Hippocampal formation (tissue), 2 donors: ENCODE measurements at places on chromosomes 3 and 15.

- peak; percentile 30 for DNase-seq
These were observed 1.3 kb downstream of the ZNF710 start for GRCh38 chr15:90002428-90002844.

GRCh38 chr3:46337911-46338310 lies 16.0 kb upstream of the CCR2 start:
- no peak for DNase-seq

DNA sequence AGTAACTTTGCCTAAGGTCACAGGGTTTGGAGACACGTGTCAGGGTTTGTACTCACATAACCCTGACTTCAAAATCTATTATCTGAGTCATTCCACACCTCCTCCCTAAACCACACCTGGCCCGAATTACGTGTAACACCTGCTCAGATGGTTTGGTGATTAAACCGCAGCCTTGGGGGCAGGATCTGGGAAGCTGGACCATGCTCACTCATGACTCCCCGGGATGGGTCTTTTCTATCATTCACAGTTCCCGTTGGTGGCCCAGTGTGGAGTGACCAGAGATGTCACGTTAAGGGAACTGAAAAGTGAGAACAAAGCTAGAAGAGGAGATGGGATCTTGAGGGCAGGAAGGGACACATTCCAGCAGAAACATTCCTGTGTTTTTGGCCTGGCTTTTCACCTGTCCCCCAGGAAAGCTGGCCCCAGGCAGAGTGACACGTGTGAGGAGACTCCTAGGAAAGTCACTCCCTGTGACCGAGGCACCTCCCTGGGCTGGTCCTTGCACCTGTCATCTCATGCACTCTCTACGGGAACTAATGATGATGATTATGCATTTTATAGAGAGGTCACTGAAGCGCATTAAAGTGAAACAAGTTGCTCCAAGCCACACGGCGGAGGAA lies 75.4 kb upstream of the POMGNT2 start:
- DNase-seq = no peak

- no peak for DNase-seq
These were observed 102.4 kb downstream of the ETFA start for GRCh38 chr15:76208786-76209424.

GRCh38 chr15:27741226-27741860 lies 357.8 kb downstream of the OCA2 start:
- no peak for DNase-seq

DNA sequence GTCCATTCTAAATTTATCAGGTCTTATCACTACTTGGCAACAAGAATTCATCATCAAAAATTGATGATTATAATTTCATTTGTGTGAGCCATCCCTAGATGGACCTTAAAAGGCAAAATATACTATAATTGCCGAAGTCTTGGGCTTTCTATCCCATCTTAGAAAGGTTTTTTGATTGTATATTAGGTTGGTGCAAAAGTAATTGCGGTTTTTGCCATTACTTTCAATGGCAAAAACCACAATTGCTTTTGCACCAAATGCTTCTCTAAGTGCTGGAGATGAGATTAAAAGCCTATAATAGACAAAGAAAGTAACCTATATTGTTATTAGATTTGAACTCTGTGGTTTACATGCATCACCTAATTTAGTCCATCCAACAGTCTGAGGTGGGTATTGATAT lies 612.9 kb downstream of the ZNF385D start:
- no peak for DNase-seq

DNA sequence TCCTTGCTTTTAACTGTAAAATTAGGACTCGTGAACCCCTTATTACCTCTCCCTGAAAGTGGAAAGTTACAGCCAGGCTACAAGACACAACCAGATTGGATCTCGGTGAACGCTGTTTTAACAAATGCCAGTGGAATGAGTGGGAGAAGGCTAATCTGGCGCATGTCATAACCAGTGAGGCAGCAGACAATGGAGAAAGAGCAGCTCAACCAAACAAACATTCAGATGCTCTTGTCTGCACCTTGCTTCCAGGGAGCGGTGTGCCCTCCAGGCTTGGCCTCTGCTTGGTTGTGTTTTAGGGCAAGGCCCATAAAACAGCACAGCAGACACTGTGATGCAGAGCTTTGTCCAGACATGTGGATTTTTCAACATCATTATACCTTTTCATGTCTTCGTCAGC lies 45.9 kb upstream of the ATP1B3 start:
- DNase-seq = no peak

DNA sequence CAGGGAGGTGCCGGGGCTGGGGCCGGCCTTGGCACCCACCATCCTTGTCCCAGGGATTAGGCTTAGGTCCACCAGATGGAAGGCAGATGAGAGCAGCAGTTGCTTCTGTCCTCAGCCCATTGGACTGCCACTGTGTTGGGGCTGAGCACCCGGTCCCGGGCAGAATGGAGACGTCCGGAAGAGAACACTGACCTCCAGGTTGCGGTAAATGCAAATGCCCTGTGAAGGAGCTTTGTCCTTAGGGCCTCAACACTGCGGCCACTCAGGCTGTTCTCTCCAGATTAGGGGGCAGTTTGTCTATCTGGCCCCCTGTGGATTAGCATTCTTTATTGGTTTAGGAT lies at the start of gene SERINC4:
Gene SERINC4 (minus strand): TSS at position 276 of the 341 bp plus-strand sequence. CDS start 234 bp downstream, at position 42.
- no peak for DNase-seq

GRCh38 chr3:101814835-101815234 lies 34.5 kb upstream of the NFKBIZ start:
- no peak for DNase-seq

DNA sequence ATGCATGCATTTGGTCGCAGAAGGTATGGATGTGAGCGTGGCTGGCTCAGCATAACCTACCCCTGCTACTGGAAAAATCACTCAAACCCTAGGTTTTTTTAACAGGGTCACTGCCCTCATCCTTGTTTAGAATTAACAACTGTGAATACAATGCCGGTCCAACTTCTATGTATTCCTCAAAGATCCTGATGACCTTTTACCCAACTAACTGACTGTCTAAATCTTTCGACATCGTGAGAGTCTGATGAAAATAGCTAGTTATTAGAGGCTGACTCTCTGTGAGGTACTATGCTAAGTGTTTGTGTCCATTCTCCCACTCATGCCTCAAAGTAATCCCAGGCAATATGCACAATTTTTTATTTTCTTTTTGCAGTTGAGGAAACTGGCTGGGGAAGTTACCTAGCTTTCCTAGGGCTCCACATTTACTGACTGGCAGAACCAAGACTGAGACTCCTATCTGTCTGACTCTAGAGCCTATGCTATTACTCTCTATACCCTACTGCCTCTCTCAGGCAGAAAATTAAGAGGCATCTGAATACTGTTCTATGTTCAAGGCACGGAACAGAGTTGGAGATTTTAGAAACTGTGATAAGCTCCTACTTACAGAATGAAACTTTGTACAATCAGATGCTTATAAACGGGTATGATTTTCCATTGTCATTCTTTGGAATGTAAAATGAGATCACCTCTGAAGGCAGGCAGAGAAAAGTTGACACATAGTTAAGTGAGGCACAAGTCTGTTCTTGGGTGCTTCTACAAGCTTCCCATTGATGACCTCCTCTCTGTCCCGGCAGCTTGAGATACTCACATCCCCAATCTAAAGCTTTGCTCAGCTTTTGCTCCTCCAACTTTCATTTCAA lies 56.4 kb downstream of the FILIP1L start:
- no peak for DNase-seq

- DNase-seq = no peak
These were observed 6.9 kb upstream of the MEIS2 start for GRCh38 chr15:37107071-37107743.

DNA sequence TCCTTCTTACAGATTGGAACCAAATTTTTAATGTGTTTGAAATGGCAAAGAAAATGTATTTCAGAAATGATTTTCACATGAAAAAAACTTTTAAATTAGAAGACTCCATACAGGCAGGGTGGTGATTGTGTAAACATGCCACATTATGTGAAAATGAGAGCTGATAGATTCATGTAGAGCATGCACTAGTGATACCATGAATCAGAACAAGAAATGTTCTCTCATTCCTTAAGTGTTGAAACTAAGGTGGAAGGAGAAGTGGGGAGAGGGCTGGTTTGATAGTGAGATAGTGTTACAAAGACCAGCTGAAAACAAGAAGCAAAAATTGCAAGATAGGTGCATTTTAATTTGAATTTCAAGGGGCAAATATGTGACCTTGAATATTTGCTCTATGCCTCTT lies 100.3 kb downstream of the CCNL1 start:
- no peak for DNase-seq

DNA sequence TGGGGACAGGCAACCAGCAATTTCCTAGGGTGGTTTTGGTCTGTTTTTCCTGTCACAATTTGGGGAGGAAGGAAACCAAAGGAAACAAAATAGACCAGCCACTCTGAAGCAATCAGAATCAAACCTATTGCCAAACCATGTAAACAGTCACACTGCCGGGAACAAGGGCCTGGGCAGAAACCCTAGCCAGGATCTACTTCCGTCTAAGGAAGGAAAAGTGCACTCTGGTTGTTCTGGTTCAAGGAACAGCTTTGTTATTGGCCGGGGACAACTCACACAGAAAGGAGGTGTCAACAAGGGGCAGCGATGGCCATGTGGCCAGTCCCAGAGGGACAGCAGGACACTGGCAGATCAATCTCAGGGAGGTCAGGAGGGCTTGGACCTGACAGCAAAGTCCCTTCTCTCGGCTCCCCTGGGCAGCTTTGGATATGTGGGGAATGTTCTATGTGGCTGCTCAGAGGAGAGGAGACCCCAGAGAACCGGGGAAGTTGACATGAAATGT lies 17.5 kb upstream of the RAD18 start:
- no peak for DNase-seq

GRCh38 chr3:113629584-113630421 lies 66.6 kb downstream of the USF3 start:
- no peak for DNase-seq

GRCh38 chr3:40299721-40300335 lies 9.7 kb upstream of the EIF1B start:
- DNase-seq = no peak

DNA sequence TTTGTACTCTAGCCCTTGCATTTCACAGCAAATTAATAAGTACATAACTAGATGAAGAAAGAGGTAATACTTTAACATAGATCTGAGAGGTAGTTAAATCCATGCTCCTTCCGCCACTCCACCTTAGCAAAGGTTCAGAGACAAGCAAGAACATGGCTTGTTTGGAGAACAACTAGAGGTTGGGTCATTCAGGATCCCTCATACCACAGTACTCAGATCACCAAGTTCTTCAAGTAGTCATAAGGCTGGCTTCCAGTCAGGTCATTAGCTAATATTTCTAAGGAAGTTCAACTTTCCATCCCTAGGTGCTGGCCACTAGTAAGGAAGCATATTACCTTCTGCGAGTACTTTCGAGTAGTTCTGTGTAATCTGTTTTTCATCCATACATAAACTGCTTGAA lies 44.1 kb downstream of the CD200R1 start:
- DNase-seq = no peak

- no peak for DNase-seq
These were observed 6.1 kb downstream of the MINDY4B start for GRCh38 chr3:150899141-150899540.

GRCh38 chr3:184591789-184592188 lies 30.2 kb downstream of the EPHB3 start:
- DNase-seq = no peak

DNA sequence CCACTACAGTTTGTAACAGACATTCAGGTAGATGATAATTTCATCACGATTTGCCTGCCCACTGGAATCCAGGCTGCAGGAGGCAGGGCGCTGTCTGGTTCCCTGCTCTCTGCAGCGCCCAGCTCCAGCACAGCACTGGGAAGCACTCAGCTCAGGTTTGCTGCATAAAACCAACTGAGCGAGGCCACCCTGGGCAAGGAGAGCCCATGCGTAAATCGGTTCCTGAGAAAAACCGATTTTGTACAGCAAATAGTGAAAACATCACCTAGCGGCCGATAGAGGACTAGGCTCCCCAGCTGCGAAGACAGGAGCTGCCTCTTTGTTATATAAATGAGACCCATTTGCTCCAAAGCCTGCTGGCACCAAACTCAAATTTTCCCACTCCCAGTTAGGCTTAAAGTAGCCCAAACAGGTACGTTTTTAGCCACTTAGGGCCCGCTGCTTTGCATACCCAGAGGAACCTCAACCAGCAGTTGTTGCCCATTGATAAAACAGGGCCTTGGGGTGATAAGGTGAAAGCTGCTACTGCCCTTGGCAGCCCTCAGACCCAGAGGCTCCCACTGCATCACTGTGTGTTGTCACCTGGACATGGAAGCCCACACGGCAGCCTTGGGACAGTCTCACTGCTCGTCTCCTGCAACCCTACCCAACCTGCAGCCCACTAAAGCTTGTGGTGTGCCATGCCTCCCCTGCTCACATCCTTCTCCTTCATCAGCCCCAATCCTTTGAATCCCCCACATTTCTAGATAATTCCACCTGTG lies 47.5 kb downstream of the ALDH1L1 start:
- no peak for DNase-seq

GRCh38 chr3:126960604-126960995 lies 22.3 kb upstream of the PLXNA1 start:
- no peak for DNase-seq

GRCh38 chr3:126900859-126901540 lies 81.9 kb upstream of the PLXNA1 start:
- DNase-seq = no peak

GRCh38 chr3:12465836-12466225 lies 18.4 kb upstream of the TSEN2 start:
- no peak for DNase-seq

DNA sequence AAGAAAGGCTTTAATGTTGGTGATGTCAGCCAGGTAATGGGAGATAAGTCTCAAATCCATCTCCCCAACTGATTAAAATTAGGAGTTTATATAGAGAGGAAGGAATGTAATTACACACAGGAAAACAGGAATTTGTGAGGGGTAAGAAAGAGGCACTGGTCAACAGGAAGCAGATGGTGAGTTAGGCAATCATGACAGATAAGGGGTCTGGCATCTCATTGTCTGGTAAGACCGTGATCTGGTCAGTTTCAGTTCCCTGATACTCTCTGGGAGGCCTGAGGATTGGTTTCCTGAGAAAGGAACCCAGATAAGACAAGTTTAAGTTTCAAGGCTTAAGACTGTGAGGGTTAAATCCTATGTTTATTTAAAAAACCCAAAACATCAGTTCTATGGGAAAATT lies 414.7 kb upstream of the ARRDC4 start:
- DNase-seq = no peak

- DNase-seq = no peak
These were observed 47.0 kb upstream of the CFAP161 start for GRCh38 chr15:81087066-81087465.

GRCh38 chr15:46304321-46304720 lies 669.5 kb downstream of the SQOR start:
- DNase-seq = no peak

DNA sequence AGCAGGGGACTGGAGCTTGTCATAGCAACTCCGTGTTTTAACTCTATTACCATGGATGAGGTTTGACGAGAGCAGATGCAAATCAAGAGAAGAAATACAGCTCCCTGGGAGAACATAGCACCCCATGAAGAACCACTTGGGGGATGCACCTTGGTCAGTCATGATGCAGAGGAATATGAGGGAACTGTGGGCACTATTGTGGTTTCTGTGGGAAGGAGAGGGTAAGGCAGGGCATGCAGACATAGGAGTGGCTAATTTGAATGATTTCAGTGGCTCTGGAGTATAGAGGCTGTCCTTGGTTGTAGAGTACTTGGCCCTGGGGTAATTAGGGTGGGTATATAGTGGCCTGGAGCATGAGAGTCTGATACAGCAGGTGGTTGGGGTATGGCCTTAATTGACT lies 131.9 kb downstream of the EDEM1 start:
- DNase-seq = no peak

- no peak for DNase-seq
These were observed 15.9 kb upstream of the HES1 start for GRCh38 chr3:194119831-194120590.
